Activated CD4-positive, CD25-positive, alpha-beta regulatory T cell treated with anti-CD3 and anti-CD28 coated beads, Interleukin-2, amount 50 U/mL, for 16 hours (primary cell): ENCODE measurements at places on chromosomes 3 and 15.

GRCh38 chr3:64888840-64889392, 201.1 kb upstream of the ADAMTS9 start:
- no peak for DNase-seq

GRCh38 chr15:29939404-29939803, 117.1 kb upstream of the TJP1 start:
- DNase-seq = no peak

- DNase-seq = no peak
Measured at GRCh38 chr3:40912461-40912860, 286.8 kb upstream of the CTNNB1 start.

GRCh38 chr3:48267782-48268181, 26.9 kb downstream of the ZNF589 start:
- DNase-seq = no peak
